Cardiac muscle cell (in vitro differentiated cells and primary cell): ENCODE measurements at places on chromosomes 2 and 18. TPM values are rescaled to one million over a fixed set of nuclear protein-coding genes. Genes with fewer than 3 reads are reported as not detected.

TGFA gene
- total RNA-seq, result 0.21 and 4.6 TPM in 2 replicates

FBXO15 gene
- 1.3 and 3.5 TPM in 2 replicates for total RNA-seq

INO80B gene
- total RNA-seq, result 23.0 and 40.9 TPM in 2 replicates

SLC16A14 gene
- 1.7 and 7.5 TPM in 2 replicates for total RNA-seq

PROC gene
- total RNA-seq, result not detected in 2 replicates

SERPINB4 gene
- not detected in 2 replicates for total RNA-seq

KCNG3 gene
- 0.27 and 0.39 TPM in 2 replicates for total RNA-seq

HOXD9 gene
- total RNA-seq, result not detected in 2 replicates

HTR2B gene
- not detected in 2 replicates for total RNA-seq

CDH19 gene
- not detected in 2 replicates for total RNA-seq

FSIP2 gene
- total RNA-seq, result 6.1 and 13.8 TPM in 2 replicates

POMC gene
- total RNA-seq, result 2.8 and 3.9 TPM in 2 replicates

NTSR2 gene
- total RNA-seq, result not detected in 2 replicates

ICOS gene
- not detected in 2 replicates for total RNA-seq

TNFRSF11A gene
- 0.56 and 1.2 TPM in 2 replicates for total RNA-seq

LRATD1 gene
- 1.1 and 1.5 TPM in 2 replicates for total RNA-seq

NBEAL1 gene
- total RNA-seq, result 9.4 and 16.0 TPM in 2 replicates

CIDEA gene
- not detected in 2 replicates for total RNA-seq

SPHKAP gene
- 74.7 and 146 TPM in 2 replicates for total RNA-seq

VIL1 gene
- 0.63 and 1.1 TPM in 2 replicates for total RNA-seq

FSHR gene
- 0.95 and 1.9 TPM in 2 replicates for total RNA-seq
